ENCODE measurements at places on chromosomes 6 and 20.

DNA sequence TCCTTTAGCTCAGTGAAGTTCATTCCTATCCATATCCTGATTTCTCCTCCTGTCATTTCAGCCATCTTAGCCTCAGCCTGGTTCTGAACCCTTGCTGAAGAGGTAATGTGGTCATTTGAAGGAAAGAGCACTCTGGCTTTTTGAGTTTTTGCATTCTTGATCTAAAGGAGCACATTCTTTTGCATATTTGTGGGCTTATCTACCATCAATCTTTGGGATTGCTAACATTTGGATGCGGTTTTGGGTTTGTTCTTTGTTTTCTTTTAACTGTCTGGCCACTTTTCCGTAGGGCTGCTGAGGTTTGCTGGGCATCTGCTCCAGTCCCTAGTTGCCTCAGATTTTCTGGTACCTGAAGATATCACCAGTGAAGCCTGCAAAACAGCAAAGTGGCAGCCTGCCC is 238.3 kb downstream of the EPM2A start:
- no peak for DNase-seq

DNA sequence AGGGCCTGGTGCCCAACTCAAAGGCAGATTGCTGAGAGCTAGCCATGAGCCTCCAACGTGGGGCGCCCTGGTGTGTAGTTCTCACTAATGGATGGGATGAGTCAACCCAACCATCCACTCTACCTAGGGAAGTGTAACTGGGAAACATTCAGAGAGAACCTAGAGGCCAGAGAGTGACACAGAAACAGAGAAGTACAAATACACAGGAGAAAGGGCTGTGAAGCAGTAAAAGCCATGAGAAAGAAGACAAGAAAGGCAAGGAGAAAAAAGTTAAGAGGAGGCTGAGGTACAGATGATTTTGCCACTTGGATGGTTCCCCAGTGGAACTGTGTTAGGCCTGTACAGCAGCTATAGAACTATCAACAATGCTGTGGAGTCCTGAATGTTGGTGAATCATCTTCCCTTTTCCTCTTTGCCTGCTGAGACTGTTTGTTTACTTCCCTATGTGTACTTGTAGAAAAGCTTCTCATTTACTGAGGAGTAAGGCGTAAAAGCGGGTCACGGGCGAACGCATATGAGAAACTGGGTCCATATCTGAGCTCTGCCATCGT is 39.0 kb downstream of the MAN1A1 start:
- DNase-seq = no peak

- DNase-seq = no peak
Observed at GRCh38 chr6:50116797-50117542, 67.2 kb upstream of the DEFB112 start.

DNA sequence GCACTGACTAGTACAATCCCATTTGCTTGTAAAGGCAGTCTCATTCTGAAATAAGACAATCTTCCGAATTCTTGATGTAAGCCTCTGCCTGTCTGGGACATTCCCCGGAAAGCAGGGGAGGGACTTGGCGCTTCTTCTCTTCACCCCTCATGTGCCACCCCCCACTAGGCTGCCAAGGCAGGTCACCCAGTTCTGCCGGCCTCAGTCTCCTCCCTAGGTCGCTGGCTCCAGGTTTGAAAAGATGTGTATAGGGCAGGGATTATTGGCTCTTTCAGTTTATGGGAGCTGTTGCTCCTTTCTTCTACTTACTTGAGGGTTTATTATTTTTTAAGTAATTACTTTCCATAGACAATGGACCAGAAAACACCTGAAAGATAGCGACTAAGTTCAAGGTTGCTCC is 158.1 kb upstream of the RPS6KA2 start:
- no peak for DNase-seq

DNA sequence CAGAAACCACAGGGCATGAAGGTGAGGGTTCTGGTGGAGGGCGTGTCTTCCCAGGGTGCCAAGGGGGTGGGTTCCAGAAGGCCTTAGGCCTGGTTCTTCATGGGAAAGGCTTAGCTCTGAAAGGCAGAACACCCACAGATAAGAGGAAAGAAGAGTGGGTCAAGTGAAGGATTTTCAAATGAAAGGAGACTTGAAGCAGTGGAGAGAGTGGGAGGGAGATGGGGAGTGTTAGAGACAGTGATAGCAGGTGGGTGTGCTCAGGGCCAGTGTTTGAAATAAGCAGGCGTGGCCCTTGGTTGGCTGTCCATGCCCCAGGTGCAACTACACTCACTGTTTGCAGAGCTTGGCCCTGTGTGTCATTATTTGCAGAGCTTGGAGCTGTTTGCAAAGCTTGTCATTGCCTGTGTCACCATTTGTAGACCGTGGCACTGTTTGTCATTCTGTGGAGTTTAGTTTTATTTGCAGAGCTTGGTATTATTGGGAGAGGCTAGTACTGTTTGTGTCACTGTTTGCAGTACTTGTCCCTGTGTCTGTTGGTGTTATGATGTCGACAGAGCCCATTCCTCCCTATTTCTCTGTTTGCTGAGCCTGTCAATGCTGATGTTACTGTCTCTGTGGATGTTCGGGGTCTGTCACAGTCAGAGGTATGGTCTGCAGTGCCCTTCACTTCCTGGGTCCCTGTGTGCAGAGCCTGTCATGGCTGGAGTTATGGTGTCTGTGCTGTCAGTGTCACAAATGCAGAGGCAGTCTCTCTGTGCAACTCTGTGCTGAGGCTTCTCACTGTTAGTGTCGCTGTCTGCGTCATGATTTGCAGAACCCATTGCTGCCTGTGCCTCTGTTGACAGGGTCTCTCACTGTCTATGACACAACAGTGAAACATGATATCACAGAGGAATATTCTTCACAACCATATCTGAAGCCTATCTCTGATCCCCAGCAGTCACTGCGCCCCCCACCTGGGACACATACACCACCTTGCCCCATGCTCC is 127.7 kb upstream of the LRFN2 start:
- no peak for DNase-seq

DNA sequence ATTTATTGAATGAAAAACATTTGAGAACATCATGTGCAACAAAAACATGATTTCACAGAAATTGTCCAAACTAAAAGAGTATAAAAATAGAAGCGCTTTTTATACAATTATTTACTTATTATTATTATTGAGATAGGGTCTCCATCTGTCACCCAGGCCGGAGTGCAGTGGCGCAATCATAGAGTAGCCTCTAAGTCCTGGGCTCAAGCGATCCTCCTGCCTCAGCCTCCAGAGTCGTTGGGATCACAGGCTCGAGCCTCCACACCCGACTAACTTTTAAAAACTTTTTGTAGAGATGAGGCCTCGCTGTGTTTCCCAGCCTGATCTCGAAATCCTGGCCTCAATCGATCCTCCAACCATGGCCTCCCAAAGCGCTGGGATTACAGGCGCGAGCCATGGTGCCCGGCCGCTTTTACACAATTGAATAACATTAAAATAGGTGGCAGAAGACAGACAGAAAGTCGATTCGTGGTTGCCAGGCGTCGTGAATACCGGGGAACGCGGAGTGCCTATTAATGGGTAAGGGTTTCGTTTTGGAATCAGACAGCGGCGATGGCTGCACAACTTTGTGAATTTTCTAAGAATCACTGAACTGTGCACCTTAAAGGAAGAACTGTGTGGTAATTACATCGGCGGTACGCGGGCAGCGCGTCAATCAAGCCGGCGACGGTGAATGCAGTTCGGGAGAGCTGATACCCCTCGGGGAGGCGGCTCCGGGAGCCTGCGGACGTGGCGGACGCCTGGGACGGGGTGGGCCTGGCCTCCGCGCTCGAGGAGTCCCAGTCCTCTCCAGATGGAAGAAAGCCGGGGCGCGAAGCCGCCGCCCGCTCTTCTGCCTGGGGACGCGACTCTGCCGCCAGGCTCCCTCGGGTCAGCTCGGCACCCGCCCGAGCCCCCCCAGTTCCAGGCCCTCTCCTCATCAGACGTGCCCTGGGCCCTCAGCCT is 807 bp downstream of the TBC1D20 start:
- DNase-seq = peak; percentile 62

- DNase-seq = no peak
Observed at GRCh38 chr6:4936681-4937041, 67.2 kb downstream of the RPP40 start.

GRCh38 chr20:35012227-35013069 is 56.8 kb downstream of the MYH7B start:
- peak; percentile 15 for DNase-seq

GRCh38 chr20:10591946-10592521 is 81.8 kb downstream of the JAG1 start:
- no peak for DNase-seq

GRCh38 chr6:33589731-33590530 is 9.9 kb upstream of the BAK1 start:
- DNase-seq = no peak

DNA sequence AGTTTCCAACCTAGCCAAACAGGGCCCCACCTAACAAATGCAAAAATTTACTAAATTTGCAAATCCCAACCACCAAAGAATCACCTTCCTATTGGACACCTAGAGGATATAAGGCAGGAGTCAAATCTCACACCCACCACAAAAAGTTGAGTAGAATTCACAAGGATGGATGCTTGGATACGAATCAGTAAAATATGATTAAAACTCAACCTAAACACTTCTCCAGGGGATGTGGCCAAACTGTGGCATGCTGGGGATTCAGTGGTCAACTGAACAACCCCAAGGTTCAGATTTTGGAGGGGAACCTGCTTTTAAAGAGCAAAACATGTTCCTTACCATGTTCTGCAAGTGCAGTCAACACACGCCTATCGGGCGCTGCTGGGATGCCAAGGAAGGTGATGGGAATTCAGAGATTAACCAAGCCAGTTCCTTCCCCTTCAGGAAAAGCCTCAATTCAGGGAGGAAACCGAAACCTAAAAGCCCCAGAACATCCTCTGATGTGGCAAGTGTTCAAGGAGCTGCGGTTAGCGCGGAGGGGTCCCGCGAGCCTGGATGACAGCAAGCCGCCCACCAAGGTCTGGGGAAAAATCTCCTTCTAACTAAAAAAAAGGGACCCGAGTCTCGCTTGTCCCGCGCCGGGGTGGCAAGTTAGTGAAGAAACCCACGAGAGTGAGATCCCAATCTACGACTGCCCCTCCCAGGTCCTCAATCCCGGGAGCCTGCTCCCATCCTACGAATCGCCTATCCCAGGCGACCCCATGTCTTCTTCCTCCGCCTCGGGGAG is 902 bp downstream of the SAMHD1 start:
- no peak for DNase-seq

- DNase-seq = no peak
Observed at GRCh38 chr6:125963817-125964216, 7.2 kb downstream of the HINT3 start.

DNA sequence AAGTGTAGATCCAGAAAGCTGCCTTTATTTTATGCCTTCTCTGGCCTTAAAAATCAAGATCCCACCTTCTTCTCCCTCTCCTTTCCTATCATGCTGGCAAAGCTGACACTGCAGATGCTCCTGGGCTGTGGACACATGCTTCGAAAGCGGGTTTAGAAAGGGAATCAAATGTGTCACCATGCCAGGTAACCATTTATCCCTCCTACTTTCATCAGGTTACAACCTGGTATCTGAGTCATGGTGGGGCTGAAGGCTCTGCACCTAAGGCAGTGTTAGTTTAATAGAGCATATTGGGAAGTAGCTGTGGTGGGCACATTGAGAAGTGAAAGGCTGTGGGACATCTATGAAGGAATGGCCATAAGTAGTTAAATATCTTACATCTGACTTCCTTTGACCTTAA is 69.8 kb downstream of the GJA1 start:
- no peak for DNase-seq

DNA sequence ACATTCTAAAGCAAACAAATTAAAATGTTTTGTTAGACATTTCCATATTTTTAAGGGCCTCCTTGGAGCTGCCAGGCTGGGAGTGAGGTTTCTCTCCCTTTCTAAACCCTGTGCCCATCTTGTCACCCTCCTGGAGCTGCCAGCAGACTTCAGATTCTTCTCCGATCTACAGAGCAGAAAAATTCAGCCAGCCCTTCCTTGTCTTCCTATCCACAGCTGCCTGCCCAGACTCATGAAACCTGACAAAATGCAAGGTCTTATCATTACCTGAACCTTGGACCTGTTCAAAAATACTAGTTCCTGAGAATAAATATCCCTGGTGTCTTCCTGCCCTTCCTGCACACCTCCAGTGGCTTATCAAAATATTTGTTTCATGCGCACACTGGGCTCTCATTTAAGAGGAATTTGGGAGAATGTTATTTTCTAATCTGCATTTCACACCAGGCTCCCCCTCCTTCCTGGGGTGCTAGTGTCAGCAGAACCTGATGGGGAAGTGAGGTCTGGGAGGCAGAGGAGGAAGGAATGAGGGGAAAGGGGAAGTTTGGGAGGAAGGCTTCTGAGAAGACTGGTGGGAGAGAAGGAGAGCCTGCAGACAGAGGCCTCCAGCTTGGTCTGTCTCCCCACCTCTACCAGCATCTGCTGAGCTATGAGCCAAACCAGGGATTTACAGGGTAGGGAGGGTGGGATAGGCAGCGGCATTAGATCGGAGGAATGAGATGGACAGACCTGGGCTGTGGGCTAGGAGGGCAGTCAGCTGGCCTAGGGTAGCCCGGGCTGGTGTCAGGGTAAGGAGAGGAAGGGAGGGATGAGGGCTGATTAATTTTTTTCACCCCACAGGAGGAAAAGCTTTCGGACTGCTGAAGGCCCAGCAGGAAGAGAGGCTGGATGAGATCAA is at the start of gene AIF1:
Gene AIF1 (plus strand): TSS at position 551 of the 895 bp plus-strand sequence. CDS start 96 bp downstream, at position 647.
- no peak for DNase-seq

- no peak for DNase-seq
Observed at GRCh38 chr6:54107470-54108090, 3.7 kb upstream of the MLIP start.

DNA sequence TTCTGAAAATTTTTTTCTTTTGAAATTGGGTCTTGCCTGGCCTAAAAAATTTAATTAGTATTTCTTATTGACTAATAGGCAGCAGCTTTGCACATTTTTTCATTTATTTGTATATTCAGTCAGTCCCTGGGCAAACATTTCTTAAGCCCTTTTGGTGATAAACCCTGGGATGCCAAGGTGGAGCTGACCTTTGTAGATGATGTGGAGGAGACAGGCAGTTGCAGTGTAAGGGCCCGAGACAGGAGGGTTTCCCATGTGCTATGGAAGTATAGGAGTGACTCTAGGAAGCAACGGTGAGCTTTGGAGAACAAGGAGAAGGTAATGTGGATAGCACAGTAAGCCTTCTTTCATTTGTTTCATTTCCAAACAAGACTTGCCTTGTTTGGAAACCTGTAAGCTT is 3.5 kb downstream of the MYBL2 start:
- no peak for DNase-seq

- no peak for DNase-seq
Observed at GRCh38 chr6:83008626-83009025, 57.0 kb downstream of the UBE3D start.

- DNase-seq = no peak
Observed at GRCh38 chr20:40677343-40677924, 11.6 kb downstream of the MAFB start.

DNA sequence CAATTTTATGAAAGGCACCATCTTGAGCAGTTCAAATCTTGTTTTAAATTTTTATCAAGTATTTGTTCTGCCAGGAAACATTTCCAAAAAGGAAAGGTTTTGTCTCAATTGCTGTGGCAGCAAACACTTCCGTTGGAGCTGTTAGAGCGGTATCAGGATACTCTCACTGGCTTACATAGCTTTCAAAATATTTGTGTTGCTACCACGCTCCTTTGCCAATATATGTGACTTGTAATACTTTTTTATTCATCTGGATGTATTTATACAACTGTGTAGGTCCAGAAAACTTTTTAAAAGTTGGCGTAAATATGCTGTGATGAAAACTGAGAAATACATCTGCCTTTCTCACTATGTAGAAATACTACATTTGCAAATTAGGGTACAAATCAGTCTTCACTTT is 37.8 kb upstream of the NHSL1 start:
- DNase-seq = no peak
